Renal cortex interstitium (tissue), 15 donors: ENCODE measurements at places on chromosomes 2 and 18. TPM values are rescaled to one million over a fixed set of nuclear protein-coding genes. Genes with fewer than 3 reads are reported as not detected.

- no peak for DNase-seq
Observed at GRCh38 chr2:237345411-237345810, 68.6 kb downstream of the COL6A3 start.

- DNase-seq, result no peak
Observed at GRCh38 chr18:74499633-74500032, 3.5 kb downstream of the CNDP2 start.

DNA sequence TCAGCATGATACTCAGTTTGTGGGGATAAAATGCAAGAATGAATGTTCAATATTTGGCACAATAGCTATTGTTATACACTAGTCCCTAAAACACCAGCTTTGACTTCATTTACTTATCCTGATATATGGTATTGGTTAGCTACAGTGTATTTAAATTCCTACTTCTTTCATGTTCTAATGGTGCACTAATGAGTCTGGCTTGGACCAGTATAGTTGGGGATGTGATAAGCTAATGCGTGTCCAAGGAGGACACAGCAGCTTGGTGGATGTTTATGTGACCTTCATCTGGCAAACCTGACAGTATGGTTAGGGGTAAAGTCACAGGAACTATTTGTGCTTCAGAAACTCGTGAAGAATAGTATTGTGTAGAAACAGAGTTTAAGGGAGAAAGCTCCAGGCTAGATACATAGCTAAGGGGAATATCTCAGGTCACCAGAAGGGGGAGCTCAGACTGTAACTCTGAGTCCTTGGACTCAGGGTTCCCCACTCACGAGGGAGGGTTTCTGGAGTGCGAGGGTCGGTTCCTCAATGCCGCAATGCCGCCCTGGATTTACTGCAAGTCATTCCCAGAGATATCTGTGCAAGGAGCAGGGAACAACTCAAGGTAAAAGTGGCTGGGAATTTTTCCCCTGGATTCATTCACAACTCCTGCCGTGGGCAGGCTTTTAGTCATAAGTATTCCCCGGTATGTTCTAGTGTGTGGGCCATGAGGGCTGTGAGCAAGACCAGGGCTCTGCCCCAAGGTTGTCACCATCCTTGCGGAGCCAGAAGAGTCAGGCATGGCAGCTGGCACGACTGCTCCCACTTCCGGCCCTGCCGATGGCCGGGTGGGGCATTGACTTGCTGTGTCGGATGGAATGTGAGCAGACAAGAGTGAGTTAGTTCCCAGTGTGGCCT is 14.5 kb downstream of the IL1R2 start:
- no peak for DNase-seq

GRCh38 chr2:196655761-196656160 is 16.2 kb downstream of the CCDC150 start:
- no peak for DNase-seq

- DNase-seq, result no peak
Observed at GRCh38 chr2:218023636-218024035, 20.8 kb upstream of the TNS1 start.

- DNase-seq, result no peak
Observed at GRCh38 chr2:28172114-28172898, 220.4 kb upstream of the FOSL2 start.

- DNase-seq, result no peak
Observed at GRCh38 chr2:62443886-62444285, 62.1 kb downstream of the TMEM17 start.

- DNase-seq, result no peak
Observed at GRCh38 chr2:30512243-30512886, 65.3 kb downstream of the LCLAT1 start.

DNA sequence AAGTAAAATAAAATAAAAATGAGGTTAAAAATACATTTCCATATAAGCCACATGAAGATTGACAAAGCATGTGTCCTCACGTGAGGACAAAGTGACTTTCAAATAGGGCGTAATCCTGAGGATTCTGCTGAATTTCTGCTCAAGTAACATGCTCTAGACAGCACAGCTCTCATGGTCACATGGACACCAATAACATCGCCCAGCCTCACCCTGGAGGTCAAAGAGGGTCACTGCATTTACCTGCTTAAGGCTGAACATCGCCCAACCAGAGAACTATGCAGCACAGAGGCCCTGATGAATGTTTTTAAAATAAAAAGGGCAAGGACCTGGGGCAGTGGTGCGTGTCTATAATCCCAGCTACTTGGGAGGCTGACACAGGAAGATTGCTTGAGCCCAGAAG is 30.2 kb downstream of the TGFBRAP1 start:
- DNase-seq, result no peak

DNA sequence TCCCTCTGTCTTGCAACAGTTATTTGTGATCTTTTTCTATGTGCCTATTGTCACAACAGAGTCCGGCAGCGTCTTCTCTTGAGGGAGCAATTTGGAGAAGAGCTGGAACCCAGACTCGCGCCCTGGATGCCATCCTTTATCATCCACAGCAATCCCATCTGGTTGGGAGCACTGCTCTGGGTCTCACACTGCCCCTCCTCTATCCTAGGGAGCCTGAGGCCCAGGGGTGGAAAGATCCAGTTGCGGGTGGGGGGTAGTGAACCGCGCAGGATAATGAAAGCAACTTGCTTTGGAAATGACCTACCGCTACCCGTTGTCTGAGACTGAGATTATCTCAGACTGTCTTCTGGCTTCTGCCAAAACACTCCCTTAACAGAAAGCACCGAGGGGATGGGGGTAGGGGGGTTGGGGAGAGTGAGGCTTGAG is 713 bp downstream of the WBP1 start:
- no peak for DNase-seq

GRCh38 chr2:96547203-96547641 is 10.7 kb downstream of the ARID5A start:
- DNase-seq, result no peak

GRCh38 chr2:190443778-190444481 is 35.8 kb downstream of the MFSD6 start:
- no peak for DNase-seq

- DNase-seq, result no peak
Observed at GRCh38 chr2:144211826-144212225, 308.1 kb downstream of the ZEB2 start.

GRCh38 chr18:71405169-71405809 is 1116.4 kb downstream of the SOCS6 start:
- no peak for DNase-seq

- no peak for DNase-seq
Observed at GRCh38 chr2:64263315-64263714, 119.1 kb upstream of the PELI1 start.

DNA sequence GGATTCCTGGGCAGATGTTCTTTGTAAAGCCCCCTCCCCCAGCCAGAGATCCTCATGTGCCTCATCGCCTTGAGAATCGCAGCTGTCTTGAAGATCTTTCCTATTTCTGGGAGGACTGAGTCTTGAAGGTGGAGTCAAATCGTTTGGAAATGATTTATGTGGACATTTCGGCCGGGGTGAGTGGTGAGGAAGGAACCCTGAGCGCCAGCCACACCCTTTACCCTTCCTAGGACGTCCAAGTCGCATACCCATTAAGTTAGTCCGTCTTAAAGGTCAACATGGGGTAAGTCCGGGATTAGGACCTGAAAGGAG is 84.9 kb upstream of the ZCCHC2 start:
- DNase-seq, result no peak

CYBRD1 gene
- 39.2 TPM for polyA plus RNA-seq

IL36B gene
- not detected for polyA plus RNA-seq

HOXD1 gene
- 9.8 TPM for polyA plus RNA-seq

FAM228A gene
- polyA plus RNA-seq, result 0.68 TPM

POTEJ gene
- 0.04 TPM for polyA plus RNA-seq

NRP2 gene
- 65.5 TPM for polyA plus RNA-seq

INHA gene
- 0.73 TPM for polyA plus RNA-seq
